ENCODE measurements at places on chromosomes 12 and 14.
A peak's percentile ranks its signal among the peaks of the same experiment; 100 is the strongest.

DNA sequence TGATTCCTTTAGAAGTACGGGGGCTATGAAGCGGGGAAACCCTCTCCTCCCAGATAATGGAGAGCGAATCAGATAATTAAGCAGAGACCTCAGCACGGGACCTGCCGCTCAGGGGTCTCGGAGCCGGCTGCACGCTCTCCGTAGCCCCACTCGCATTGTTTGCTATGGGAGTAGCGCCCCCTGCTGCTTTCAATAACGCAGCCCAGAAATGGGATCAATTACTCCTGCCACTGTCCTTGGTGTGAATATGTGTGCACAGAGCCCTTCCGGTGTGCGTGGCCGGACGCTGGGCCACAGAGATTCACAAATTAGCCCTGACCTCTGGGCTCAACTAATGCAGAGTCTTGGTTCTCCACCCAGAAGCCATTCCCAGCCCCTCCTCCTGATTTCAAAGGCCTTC is 76.4 kb upstream of the TMEM132C start:
- DNase-seq, result peak; percentile 61

DNA sequence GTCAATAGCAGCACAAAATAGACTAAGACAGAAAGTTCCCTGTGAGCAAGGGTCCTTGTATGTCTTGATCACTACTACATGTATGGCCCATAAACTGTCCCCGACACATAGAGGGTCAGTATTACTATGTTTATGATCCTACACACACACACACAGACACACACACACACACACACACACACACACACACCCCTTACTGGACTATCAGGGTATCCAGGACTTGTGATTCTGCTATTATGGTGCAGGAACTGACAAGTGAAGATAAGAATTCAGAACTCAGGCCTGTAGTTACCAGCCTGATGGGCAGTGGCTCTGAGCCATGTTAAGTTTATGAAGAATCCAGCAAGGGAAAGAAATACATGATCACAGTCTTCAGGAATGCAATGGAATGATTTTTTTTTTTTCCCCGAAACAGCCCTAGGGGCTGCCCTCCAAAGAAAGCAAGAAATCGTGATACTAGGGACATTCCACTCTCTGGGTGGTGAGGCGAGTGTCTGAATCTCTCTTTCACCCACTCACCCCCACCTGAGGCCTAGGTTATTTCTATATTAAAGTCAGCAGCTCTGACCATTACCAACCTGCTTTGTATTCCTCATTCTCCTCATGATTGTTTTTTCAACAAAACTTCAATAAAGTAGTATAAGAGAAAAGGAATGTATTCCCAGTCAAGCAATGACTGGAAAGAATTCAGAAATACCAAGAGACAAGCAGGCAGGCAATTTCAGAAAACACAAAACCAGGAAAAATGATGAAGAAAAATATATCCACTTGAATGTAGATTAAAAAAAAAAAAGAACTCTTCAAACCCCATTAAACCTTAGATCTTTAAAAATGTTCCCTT is 105.8 kb downstream of the AVPR1A start:
- DNase-seq, result no peak

DNA sequence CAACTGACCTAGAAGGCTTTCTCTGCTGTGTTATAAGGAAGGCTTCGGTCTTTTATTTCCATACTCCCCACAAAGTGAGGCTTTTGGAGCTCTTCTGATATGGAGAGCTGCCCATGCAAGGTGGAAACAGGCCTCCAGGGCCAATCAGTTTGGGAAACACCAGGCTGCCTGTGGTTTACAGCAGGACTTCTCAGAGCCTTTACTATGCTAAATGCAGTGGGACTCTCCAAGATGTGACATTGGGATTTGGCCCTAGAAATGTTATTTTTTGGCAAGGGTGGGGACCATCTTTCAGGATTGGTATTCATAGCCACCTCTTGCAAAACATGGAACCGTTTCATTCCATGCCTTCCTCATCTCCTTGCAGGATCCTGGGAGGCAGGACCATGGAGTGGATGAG is 3.7 kb downstream of the ACACB start:
- no peak for DNase-seq

DNA sequence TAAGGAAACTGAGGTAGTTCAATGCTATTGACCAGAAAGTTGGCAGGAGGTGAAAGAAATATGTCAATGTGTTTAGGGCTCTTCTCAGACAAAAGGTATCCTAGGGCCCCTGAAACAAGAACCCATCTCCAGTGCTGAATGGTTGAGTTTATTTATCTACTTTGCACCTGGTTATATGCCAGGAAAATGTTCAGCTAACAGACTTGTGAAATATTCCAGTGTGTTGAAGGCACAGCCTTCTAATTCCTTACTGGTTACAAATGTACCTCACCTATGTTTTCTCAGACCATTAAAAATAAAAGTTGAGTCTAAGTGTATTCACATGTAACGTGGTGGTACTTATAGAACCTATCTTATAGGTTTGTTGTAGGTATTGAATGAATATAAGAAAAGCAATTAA is 511.7 kb upstream of the SEL1L start:
- no peak for DNase-seq

DNA sequence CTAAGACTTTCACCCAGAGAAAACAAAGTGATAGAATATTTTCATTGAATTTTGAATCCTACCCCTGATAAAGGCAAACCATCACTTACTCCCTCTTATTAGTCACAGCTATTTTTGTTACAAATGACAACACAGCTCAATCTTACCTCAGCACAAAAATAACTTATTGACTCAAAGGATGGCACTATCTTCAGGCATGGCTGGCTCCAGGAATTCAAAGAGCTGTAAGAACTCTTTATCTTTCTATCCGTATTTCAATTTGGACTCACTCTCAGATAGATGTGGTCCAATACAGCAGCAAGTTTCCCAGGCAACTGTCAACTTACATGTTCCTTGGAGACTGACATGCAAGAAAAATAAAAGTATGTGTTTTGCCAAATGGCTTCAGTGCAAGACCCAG is 709.4 kb upstream of the MDGA2 start:
- no peak for DNase-seq

- no peak for DNase-seq
Measured at GRCh38 chr12:68162374-68162773, 2.8 kb upstream of the IFNG start.

DNA sequence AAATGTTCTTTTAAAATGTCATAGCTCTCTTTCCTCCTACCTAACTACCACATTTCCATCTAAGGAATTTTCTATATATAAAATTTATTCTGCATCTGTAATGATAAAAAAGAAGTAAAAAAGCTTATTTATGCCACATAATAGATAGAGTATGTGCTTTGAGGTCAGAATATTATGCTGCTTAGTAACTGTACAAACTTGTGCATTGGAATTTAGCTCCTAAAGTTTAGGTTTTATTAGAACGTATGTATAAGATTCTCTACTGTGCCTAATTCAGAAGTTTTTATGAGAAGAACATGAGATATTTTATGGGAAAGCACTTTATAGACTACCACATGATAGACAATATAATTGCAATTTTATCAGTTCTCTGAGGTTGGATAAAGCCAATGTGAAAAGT is 384.6 kb downstream of the SLC16A7 start:
- DNase-seq, result no peak

- no peak for DNase-seq
Measured at GRCh38 chr14:52352061-52352491, 38.0 kb downstream of the PTGER2 start.

- no peak for DNase-seq
Measured at GRCh38 chr14:102905116-102906108, 17.1 kb upstream of the AMN start.

Measured in glutamatergic neuron (in vitro differentiated cells).